Non-pigmented ciliary epithelial cell (primary cell): ENCODE measurements at places on chromosomes 7 and 10.
A peak's percentile ranks its signal among the peaks of the same experiment; 100 is the strongest.

DNA sequence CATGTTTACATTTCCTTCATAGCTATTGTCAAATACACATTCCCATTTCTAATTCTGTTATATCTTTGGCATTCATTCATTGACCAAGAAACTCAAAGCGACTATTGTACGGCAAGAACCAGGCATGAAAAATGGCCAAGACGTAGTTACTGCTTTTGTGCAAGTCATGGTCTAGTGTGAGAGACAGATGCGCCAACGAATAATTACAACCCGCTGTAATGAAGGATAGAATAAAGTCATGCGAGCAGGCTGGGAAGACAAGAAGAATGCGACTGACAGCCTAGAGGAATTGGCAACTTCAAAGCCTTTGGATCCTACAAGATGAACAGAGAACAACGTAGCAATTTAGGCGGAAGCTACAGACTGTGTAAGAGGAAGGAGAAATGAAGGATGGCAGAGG, 221.2 kb downstream of the CALN1 start:
- no peak for DNase-seq

DNA sequence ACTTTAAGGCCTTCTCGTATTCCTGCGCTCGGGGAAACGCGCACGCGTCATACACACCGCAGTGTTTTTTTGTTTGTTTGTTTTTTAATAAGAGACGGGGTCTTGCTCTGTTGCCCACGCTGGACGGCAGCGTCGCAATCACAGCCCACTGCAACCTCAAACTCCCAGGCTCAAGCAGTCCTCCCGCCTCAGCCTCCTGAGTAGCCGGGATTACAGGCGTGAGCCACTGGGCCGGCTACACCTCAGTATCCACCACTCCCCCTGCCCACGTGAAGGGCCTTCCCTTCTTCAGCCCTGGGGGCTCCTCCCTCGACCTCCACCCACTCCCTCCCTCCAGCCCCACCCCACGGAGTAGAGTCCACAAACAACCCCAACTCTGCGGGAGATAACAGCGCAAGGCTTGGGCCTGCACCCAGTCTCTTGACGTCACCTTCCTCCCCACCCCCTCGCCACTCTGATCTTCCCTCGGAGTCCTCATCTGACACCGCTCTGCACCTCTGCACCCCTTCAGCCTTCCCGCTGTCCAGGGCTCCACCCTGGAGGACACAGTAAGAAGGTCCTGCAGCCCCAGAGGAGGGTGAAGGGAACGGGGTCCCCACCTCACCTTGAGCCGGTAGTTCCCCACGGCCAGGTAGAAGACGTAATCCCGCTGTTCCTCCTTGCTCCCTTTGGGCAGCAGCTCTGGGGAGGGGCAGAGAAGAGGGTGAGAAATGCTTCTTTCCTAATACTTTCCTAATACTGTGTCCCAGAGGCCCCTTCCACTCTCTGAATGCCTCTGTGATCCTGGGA, 2.8 kb upstream of the CLDN15 start:
- DNase-seq = no peak

GRCh38 chr7:143331179-143331801, 15.4 kb downstream of the CLCN1 start:
- DNase-seq = peak; percentile 61

DNA sequence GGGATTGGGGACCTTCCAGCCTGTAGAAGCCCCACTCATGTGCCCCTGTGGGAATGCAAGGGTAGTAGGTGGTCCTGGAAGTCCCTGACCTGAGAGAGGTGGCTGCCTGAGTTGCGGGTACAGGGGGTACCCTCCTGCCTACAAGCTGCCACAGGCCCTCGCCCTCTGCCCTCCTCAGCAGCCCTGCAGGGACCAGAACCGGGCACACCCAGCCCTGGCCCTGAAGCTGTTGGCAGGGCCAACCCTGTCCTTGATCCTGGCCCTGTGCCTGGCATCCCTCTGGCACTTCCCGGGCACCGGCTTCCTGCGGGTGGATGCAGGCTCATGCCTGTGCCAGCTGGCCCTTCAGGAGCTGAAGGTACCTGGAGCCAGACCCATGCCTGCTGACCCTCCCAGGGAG, 54.9 kb upstream of the ELN start:
- no peak for DNase-seq

DNA sequence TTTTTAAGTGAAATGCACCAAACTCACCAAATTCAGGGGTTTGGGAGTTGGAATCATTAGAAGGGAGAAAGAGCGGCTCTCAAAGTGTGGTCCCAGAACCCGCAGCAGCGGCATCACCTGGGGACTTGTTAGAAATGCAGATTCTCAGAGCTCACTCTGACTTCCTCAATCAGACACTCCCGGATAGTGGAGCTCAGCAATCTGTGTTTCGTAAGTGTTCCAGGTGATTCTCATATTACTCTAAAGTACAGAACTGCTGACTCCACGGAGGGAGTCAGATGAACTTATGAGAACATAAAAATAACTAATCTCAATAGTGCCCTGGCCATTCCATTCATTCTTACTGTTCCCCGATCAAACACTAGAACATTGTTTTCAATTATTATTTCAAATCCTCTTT, 358.7 kb upstream of the MYO3A start:
- no peak for DNase-seq

GRCh38 chr7:22771872-22772228, 44.9 kb downstream of the IL6 start:
- DNase-seq = no peak

DNA sequence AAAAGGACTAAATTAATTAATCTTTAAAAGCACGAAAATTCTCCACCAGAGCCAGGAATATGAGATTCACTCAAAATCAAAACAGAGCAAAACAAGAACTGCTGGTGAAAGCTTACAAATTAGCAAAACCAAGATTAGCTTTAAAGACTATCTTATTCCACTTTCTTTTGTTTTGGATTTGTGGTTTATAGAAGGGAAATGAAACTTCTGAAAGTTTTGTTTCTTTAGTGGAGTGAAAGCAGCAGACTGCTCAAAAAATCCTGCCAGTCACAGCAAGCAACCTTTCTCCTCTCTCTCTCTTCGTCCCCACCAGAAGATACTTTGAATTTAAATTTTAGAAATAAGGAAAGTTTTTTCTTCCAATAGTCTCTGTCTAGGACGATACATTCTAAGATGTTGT, 7.8 kb downstream of the ACTA2 start:
- DNase-seq = no peak

- no peak for DNase-seq
Measured at GRCh38 chr10:61923210-61923949, 21.9 kb downstream of the ARID5B start.

GRCh38 chr7:135811506-135811905, 62.9 kb upstream of the FAM180A start:
- no peak for DNase-seq

GRCh38 chr7:106916679-106917078, 51.6 kb downstream of the PIK3CG start:
- no peak for DNase-seq

GRCh38 chr7:90502539-90502938, 33.1 kb downstream of the PTTG1IP2 start:
- DNase-seq = no peak

- DNase-seq = no peak
Measured at GRCh38 chr10:63438506-63439498, 27.0 kb downstream of the JMJD1C start.
